ENCODE measurements at places on chromosomes 4 and X.

DNA sequence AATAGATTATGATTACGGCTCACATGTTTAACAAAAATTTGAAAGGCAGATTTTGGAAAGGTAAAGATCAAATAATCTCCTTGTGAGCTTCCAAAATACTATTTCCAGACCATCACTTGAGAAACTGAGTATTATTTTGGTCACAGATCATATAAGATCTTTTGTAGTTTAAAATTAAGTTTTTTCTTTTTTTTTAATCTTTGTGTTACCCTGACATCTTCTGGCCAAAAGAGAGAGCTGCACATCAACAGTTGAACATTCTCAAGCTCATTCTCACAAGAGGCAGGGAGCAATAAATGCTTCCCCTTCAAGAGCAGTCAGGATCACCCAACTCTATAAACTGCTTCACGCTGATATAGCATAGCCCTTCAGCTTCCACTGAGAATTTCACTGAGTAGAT lies 15.9 kb downstream of the TMEM192 start:
- DNase-seq = no peak

- peak; percentile 1 for DNase-seq
These were observed 170.7 kb downstream of the SLIT2 start for GRCh38 chr4:20422398-20422797.

GRCh38 chrX:6041630-6042029 lies 187.0 kb downstream of the NLGN4X start:
- DNase-seq = no peak

DNA sequence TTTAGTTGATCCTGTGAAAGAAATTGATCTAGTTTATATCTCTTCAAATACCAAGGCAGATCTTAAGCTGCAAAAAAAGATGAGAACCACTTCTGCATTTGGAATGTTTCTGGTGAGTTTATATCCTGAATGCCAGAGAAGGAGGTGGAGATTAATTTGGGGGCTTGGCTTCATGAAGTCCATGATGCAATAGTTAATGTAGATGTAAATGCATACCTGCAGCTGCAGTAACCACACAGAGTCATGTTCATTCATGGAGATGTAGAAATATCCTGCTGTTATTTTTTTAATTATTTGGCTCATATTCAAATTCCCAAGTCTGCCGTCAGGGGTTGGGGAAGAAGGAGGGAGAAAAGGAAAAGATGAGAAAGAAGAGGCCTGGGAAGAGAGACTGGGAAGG lies at the start of gene SULT1E1:
Gene SULT1E1, minus strand, starts transcription at position 94 of the 400 bp plus-strand sequence. CDS start 2,501 bp downstream, outside the sequence.
- no peak for DNase-seq

- DNase-seq = no peak
These were observed 179.9 kb downstream of the KCNIP4 start for GRCh38 chr4:21768349-21769310.

- no peak for DNase-seq
These were observed 48.1 kb upstream of the RASGEF1B start for GRCh38 chr4:81519856-81520255.

DNA sequence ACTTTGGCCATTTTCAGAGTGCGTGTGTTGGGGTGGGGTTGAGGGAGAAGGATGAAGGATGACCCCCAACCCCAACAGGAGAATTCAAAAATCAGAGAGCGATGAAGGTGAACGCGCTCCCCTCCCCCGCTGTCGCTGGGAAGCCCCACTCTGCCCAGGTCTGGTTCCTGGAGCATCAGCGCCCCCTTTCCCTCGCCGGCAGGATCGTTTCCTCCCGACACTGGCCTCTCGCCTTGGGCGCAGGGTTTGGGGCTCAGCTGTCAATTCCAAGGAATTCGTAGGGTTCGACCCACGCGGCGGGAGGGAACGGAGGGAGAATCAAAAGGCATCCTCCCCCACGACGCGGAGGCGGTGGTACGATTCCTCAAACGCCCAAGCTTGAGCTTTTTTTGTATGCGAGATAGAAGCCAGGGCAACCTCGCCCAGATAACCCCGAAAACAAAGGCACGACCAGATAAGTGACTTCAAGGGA lies 1.0 kb upstream of the PDGFRA start:
- peak; percentile 34 for DNase-seq

DNA sequence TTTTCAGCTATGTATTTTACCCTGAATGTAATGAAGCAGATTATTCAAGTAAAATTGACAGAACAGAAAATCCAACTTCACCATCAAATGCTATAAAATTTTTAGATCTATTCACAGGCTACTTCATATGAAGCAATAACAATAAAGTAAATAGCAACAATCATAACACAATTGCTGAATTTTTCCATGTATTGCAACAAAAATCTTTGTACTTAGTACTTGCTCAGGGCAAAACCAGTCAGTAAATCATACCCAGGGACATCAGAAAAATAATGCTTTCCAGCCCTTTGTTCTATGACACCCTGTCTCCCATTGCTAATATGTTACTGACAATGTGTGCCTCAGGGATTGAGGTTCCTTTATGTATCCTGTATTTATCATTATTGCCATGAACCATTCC lies 15.5 kb downstream of the TNIP3 start:
- DNase-seq = no peak
